ENCODE measurements at places on chromosomes 4 and X.

DNA sequence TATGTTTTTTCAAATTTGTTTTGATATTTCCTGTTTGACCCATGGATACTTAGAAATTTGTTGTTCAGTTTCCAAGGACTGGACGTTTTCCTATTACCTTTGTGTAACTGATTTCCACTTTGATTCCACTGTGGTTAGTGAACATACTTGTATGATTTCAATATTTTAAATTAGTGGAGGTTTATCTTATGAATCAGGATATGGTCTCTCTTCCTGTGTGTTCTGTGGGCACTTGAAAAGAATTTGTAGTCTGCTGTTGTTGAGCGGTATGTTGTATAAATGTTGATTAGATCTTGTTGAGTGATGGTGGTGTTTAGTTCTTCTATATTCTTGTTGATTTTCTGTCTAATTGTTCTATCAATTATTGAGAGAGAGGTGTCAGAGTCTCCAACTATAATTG lies 21.2 kb upstream of the LAMTOR3 start:
- DNase-seq: no peak

- no peak for DNase-seq
Measured at GRCh38 chr4:122765692-122766352, 33.3 kb downstream of the BBS12 start.

DNA sequence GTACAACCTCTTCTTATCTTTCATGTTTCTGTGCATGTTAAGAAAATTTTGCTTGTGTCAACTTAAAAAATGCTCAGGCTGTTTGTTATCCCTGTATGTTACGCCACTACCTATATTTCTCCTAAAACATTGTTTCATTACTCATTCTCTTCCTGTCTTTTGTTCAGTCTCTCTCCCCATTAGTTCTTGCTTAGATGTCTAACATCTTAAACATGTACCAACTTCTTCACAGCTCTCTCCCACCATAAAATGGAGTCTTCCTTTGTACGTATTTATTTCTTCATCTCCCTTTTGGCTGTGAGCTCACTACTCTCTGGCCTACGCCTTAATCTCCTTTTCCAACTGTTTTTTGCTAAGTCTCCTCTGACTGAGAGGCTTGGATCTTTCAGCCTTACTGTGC lies 36.4 kb downstream of the PCDH7 start:
- DNase-seq: no peak

DNA sequence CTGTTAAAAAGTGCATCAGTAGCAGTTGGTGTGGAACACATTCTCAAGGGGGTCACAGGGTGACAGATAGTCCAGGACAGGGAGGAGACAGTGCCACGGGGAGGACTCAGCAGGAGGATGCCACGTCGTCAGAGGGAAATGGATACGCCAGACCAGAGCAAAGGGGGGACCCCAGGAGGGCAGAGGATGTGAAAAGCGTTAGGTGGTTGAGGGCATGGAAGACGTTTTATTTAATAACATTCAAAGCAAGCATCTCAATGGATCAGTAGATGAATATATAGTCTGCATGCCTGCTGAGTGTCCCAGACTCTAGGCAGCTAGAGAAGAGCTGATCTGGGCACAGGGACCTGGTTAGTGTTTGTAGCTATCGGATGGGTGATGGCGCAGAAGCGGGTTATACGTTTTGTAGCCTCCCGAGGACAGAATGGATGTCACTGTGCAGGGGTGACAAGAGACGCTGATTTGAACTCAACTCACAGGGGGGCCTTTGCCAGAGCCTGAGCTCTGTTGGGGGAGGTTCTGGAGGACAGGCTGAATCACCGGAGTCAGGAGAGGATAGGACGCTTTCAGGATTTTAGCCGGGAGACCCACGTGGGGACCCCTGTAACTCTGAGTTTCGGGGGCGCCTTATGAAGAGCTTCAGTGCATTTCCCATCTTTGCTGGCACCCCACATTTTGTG lies 81.3 kb downstream of the STOX2 start:
- no peak for DNase-seq

DNA sequence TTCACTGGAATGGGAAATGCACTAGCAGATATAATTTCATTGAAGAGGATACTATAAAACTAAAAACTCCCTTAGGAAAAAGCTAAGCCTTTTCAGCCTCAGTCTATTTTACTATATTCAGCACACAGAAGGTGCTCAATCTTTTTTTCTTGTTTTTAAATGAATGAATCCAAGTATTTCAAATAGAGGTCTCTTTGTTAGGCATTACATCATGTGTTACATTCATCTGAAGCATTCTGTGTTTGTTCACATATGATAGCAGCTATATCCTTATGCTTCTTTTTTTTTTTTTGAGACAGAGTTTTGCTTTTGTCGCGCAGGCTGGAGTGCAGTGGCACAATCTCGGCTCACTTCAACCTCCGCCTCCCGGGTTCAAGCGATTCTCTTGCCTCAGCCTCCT lies 278.4 kb downstream of the CAMK2D start:
- no peak for DNase-seq

DNA sequence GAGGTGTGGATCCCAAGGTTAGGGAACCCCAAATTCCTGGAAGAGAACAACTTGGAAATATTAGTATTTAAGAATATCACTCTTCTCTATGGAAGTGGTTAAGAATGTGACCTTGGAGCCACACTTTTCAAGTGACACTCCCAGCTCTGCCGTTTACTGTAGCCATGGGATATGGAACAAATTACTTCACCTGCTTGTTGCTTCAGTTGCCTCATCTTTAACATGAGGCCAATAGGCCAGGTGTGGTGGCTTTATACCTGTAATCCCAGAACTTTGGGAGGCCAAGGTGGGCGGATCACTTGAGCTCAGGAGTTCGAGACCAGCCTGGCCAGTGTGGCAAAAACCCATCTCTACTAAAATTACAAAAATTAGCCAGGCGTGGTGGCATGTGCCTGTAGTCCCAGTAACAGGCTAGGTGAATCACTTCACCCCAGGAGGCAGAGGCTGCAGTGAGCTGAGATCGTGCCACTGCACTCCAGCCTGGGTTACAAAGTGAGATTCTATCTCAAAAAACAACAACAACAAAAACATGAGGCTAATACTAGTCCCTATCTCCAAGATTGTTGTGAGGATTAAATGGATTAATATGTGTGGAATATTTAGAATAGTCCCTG lies 13.0 kb downstream of the IL13RA1 start:
- no peak for DNase-seq

- no peak for DNase-seq
Measured at GRCh38 chr4:176902710-176903323, 110.1 kb upstream of the VEGFC start.

- DNase-seq: no peak
Measured at GRCh38 chr4:154421618-154422017, 70.0 kb downstream of the DCHS2 start.

GRCh38 chrX:49753691-49754090 lies 57.9 kb upstream of the PAGE1 start:
- DNase-seq: no peak

GRCh38 chrX:106404512-106404911 lies 207.3 kb upstream of the RADX start:
- no peak for DNase-seq

GRCh38 chrX:39903343-39903742 lies 194.4 kb downstream of the BCOR start:
- DNase-seq: no peak

GRCh38 chr4:142097015-142097414 lies 460.6 kb downstream of the IL15 start:
- DNase-seq: no peak

DNA sequence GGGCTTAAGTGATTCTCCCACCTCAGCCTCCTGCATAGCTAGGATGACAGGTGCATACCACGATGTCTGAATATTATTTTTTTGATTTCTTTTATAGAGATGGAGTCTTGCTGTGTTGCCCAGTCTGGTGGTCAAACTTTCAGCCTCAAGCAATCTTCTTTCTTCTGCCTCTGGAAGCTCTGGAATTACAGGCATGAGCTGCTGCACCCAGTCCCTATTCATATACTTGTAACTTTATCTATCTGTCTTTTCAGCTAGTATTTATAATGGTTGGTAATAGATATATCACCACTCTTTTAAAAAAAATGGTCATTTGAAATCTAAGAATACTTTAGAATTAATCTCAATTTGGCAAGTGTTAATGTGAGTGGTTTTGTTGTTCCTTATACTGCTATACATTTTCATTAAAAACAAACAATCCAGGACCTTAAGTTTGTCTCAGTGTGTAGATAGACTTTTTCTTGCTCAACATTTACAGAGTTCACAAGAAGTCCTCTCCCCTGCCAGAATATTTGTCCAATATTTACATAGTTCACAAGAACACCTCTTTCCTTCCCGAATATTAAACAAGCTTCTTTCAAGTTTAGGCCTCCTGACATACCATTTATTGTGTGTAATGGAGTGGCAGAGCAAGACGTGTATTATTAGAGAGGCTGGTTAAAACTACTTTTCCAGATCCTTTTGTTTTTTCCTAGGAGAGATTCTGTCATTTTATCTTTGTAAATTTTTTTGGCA lies 1197.4 kb upstream of the ADGRL3 start:
- DNase-seq: no peak

DNA sequence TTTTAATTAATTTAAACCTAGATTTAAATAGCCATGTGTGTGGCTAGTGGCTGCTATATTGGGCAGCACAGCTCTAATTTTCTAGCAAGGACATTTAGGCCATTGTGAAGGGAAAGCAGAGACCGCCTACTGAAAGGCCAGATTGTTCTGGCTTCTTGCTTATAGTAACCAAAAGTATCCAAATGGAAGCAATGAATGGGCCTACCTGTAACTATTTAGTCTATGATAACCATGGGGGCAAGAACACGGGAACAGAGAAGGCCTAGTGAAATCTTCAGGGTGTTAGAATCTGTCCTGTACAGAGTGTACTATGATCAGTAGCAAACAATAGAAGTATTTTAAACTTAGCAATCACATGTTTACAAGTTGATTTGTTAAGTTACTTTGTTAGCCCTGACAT lies 16.5 kb upstream of the HPRT1 start:
- no peak for DNase-seq

GRCh38 chr4:133812236-133812635 lies 389.4 kb downstream of the PABPC4L start:
- no peak for DNase-seq

DNA sequence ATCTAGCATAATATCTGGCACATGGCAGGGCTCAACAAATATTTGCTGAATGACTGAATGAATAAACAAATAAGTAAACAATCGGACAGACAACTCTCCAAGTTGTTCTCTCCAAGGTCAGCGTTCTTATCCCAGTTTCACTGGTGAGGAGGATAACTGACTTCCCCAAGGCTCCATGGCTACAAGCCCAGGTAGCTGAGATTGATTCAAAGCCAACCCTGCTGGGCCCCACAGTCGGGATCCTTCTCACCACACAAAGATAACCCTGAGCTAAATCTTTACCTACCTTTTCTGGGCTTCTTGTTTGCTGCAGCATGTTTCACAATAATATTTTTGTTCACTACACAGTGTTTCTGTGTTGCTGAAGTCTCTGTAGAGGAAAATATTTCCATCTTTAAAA lies 54.9 kb downstream of the USP46 start:
- no peak for DNase-seq

- DNase-seq: no peak
Measured at GRCh38 chr4:16492872-16493271, 266.6 kb upstream of the TAPT1 start.

GRCh38 chr4:79650217-79650616 lies 242.2 kb upstream of the GK2 start:
- DNase-seq: no peak

DNA sequence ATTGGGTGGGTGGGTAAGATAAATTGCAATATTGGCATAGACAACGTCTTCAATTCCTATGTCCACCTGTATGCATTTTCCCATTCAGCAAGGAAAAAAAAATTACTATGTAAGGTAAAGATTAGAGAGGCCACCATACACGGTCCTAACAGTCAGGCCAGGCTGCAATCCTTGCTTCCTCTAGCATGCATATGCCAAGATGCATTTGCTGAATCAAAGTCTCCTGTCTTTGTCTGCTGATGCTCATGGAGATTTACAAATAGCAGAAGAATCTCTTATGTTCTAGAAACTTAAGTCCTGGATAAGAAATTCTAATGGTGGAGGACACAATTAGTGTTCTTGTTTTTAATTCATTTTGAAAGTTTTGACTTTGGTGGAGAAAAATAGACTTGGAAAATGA lies 206.8 kb downstream of the PDGFC start:
- no peak for DNase-seq

DNA sequence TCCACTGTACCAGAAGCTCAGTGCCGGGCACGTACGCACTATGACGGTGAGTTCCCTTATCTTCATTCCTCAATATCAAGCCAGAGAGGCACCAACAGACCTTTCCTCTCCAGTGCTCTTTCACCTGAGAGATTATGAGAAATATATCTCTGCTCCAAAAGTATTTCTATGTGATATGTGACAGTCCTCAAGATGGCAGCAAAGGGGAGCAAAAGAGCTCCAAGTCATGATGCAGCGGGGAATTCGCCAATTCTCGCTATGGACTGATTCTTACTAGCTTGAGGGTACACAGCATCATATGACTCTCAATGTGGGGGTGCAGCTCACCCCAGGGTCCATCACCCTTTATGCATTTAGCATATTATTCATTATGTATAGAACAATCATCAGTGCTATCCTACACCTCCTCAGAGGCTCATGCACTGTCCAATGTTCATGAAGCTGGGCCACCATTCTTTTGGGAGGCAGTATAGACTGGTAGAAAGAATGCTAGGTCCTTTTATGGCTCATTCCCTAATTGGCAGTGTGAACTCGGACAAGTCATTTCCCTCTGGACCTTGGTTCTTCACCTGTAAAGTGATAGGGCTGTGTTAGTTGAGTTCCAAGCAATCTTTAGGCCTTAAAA lies 12.8 kb upstream of the IQSEC2 start:
- DNase-seq: no peak

DNA sequence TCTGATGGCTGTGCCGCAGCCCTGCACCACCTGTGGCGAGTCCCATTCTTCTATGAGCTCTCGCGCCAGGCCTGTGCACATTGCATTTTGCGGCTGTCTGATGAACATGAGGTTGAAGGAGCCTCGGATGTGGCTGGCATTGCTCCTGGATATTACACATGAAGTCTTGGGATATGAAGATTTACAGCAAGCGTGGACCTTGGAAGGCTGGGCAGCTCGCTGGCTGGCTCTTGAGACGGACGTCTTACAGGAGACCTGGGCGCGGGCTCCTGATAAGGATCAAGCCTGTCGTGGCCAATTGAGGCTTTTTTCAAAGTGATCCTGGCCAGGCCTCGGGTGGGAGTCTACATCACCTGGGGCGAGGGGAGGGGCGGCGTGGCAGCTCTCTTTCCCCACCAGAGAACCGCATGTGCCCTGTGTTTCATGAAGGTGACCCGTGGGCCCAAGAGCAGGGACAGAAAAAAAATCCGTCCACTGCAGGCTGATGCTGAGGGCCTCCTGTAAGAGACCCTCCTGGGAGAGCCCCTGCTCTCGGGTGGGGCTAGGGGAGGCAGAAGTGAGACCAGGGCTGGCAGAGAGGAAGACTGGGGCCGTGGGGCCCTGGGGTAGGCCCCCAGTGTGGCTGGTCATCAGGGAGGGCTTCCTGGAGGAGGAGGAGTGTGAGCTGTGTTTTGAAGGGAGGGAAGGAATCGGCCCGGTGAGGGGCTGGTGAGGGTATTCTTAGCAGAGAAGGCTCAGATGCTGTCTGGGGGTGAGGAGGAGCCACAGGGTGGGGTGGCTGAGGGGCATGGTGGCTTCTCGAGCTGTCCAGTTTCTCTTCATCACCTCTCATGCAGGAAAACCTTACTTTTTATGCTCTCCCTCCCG lies 23.6 kb downstream of the CPZ start:
- DNase-seq: no peak
